ENCODE measurements at places on chromosomes 7 and 10.
A peak's percentile ranks its signal among the peaks of the same experiment; 100 is the strongest.

- DNase-seq: no peak
Measured at GRCh38 chr7:117134889-117135552, 181.7 kb downstream of the ST7 start.

- no peak for DNase-seq
Measured at GRCh38 chr7:45026984-45027773, 27.2 kb downstream of the CCM2 start.

DNA sequence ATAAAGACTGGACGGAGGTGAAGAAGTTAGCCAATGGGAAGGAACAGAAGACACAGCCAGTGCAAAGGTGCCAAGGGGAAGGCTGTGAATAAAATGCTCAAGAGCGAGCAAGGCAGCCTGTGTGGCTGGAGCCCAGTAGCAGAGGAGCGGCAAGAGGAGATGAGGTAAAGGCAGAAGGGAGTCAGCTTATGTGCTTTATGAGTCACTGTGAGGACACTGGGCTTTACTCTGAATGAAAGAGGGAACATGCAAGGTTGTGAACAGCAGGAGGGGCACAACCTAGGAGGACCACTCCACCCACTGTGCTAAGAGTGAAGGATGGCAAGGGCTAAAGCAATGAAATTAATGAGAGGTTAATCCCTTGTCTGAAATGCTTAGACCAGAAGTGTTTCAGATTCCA, 129.0 kb upstream of the ODAD2 start:
- DNase-seq: no peak

GRCh38 chr10:105328503-105329133, 687.5 kb downstream of the SORCS3 start:
- no peak for DNase-seq

- no peak for DNase-seq
Measured at GRCh38 chr7:12719981-12720865, 32.8 kb downstream of the ARL4A start.

DNA sequence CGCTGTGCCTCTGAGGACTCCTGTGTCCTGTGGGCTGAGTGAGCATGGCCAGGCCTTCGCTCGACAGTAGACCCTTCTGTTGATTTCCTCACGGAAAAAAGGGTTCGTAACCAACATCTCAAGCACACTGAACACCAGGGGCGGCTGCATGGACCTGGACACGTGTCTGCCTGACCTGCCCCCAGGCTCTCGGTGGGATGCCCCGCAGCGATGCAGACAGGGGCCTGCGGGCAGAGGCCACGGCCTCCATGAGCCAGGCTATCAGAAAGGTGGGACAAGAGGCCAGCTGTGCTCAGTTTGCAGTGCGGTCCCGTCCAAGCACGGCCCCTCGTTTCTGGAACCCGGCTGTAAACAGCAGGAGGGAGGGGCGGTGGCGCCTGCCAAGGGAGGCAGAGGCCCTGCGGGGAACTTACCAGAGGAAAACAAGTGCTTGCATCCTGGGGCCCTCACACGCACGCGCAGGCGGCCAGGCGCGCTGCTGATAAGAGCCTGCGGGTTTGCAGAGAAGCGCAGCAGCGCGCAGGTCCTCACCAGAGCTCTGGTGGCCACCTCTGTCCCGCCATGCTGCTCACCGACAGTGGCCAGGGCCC, 10.6 kb downstream of the GPR146 start:
- peak; percentile 18 for DNase-seq

GRCh38 chr7:136062625-136063325, 85.6 kb upstream of the MTPN start:
- no peak for DNase-seq

DNA sequence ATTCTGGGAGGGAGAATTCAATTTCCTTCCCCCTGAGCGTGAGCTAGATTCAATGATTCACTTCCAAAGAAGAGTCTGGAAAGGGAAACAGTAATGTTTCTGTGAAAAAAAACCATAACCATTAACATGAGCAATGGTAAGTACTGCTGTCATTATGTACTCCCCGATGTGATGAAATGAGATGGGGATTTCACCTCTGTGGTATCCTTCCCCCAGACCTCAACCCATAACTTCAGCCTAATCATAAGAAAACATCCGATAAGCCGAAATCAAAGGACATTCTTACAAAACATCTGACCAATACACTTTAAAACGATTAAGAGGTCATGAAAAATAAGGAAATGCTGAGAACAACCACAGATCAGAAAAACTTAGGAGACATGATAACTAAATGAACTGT, 27.2 kb downstream of the EZH2 start:
- DNase-seq: no peak

DNA sequence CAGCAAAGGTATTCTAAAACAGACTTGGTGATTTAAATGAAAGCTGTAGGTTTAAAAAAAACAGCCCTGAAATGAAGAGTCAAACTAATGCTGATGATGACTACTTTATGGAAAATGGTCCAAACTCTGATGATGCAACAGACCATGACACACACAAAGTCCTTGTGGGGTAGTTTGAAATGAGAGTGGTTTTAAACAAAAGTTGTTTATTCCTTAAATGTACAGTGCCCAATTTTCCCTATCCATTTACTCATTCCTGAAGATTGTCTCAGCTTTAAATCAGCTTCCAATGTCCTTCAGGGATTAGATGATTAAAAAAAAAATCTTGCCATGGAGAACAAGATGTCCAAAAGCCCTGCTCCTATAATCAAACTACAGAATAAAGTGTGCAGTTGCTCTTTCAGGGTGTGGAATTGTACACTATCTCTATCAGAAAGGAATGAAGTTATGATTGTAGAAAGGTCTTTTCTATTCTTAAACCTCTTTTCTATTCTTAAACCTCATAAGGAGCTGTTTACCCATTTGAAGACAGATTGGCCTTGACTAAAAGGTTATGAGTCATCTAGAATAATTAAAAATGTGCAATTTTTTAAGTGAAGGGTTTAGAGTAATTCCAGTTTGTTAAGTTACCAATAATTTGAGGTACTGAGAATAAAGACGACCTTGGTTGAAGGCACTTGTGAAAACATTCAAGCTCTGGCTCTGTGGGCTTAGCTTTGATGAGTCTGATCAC, 70.2 kb upstream of the ITGA8 start:
- no peak for DNase-seq

DNA sequence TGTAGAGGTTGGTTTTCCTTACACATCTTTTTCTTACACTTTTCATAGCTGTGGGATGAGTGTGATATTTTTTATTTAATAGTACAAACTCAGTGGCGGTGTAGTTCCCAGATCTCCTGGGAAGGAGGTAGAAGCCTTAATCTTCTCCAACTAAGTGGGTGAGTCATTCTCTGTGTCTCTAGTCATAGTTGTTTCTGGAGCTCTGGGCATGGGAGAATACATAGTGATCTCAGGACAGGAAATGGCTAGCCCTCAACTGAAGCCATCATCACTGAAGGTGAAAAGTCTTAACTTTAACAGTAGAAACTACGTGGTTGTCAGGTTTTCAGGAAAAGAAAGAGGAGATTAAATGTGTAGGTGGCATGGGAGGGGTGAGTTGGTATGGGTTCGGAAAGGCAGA, 319.4 kb upstream of the FZD8 start:
- DNase-seq: no peak

DNA sequence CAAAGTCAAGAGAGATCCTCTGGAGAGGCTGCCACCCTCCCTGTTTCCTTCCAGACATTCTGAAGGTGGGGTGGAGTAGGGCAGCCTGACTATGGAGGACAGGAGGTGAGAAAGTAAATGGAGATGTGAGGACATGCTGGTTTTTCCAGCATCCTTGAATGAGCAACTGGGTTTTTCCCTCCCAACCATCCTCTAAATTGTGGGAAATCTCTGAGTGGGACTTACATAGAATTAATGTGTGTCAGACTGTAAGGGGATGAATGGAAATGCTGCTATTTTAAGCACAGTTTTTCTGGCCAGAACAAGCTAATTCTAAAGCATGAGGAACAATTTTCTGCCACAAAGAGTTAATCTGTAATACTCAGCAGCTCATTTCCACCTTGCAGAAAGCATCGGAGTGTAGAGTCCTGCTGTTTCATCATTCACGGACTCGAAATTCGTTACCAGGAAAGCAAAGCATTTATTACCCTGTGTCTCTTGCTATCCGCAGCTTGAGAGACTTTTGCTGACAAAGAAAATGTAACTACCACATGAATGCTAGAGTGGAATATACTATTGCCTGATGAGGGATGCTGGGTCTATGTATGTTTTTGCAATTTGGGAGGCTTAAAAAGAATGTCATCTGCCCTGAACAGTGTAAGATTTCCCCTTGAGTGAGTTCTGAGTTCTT, 213.0 kb downstream of the CELF2 start:
- no peak for DNase-seq

GRCh38 chr10:132547421-132547861, 9.9 kb downstream of the INPP5A start:
- no peak for DNase-seq

DNA sequence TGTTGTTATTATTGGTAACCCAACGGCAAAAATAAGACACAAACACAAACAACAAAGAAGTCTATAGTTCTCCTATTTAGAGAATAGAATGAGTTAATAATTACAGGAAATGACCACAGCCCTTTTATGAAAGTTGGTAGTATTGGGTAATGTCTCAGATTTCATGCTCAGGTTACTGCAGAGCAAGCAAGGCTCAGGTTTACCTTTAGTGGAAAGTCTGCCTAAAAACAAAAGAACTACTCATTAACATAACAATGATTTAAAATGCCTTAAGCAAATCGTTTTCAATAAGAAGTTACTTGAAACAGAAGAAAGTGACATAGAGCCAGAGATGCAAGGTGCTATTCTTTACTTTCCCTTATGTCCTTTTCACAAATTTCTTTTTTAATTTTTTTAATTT, 441.2 kb downstream of the PLXDC2 start:
- no peak for DNase-seq

All from nucleus accumbens (tissue), 56 donors.